Right ventricle myocardium superior (tissue), 1 donor: ENCODE measurements at places on chromosomes 2 and 18.
A peak's percentile ranks its signal among the peaks of the same experiment; 100 is the strongest.

GRCh38 chr2:237337586-237337985, 76.4 kb downstream of the COL6A3 start:
- no peak for DNase-seq

DNA sequence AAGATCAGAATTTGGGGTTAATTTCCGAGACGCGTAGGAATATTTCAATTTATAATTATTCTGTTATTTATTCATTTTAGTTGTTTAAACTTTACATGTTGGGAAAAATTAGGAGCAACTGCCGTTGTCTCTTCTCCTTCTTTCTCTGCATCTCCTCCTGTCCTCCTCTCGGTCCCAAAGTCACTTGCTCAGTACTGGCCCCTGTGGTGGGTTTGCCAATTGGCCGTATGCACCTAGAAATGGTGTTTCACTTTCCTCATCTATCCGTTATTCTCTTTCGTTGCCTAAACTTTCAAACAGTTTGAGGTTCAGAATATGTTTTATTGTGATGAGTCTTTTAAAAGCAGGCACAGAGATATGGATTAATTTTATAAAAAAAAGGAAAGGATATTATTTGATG, 517.9 kb downstream of the PLCL1 start:
- DNase-seq: no peak

GRCh38 chr2:9950521-9951271, 797 bp upstream of the GRHL1 start:
- peak; percentile 67 for DNase-seq

DNA sequence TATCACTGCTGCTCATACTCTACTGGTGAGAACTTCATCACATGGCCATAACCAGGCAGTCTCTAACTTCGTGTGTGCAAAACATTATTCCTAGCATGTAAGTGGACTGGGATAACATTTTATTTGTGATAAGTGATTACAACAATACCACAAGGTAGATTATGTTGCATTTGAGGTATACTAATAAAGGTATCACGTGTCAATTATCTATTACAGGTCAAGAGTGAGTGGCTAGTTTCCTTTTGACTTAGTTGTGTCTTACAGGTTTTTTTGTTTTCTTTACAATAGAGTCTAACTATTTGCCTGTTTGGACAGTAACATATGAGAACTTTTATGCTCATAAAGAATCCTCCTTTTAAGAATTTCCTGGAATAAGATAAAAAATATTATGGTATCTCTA, 67.2 kb upstream of the DSC1 start:
- no peak for DNase-seq

DNA sequence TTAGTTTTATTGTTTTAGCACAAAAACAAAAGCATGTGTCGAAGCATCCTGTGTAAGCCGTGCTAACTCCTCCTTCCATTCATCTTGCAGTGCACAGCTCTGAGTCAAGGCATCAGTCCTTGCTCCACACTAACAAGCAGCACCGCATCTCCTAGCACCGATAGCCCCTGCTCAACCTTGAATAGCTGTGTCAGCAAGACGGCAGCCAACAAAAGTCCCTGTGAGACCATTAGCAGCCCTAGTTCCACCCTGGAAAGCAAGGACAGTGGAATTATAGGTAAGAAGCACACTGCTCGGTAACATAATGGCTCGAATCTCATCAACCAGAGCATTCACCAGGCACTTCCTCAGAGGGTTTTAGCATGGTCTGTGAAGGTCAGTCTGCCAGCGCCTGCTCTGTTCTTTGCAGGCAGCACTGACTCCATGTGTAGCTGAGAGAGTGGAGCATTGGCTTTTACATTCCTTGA, 136.2 kb downstream of the WDSUB1 start:
- DNase-seq: no peak

- no peak for DNase-seq
These were observed 15.7 kb upstream of the NT5C1B start for GRCh38 chr2:18605115-18605514.

DNA sequence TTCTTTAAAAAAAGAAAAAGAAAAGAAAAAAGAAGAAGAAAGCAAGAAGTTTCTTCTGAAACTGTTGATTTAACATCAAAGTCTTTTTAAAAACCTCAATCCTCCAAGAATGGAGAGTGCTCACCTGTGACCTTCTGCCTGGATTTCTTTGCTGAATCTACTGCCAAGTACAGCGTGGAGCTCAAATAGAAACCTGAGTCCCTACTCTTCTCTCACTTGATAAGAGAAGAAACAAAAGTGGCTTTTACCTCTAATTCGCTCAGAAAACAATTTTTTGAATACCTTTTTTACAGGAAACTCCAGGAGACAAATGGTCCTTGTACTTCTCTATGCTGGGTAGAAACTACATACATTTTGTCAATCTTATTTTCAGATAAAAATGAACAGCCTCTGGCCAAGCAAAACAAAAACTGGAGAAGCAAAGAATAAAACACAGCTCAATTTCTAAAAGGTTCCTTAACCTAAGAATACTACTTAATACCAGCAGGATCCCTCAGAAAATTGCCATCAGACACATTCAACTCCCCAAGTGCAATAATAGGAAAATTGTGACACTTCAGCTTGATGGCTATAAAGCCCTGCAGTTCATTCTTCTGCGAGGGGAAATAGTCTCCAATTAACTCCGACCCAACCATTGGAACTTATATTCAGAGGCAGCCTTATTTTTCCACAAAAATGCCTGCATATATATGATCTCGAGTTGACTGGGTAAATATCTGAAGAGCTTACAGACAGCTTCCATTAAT, 85.8 kb downstream of the GRB14 start:
- no peak for DNase-seq

GRCh38 chr2:32792416-32792815, 154.3 kb upstream of the LTBP1 start:
- no peak for DNase-seq

- DNase-seq: no peak
These were observed 17.5 kb downstream of the FTCDNL1 start for GRCh38 chr2:199833525-199833924.

GRCh38 chr2:74532222-74532621, 2.5 kb downstream of the HTRA2 start:
- no peak for DNase-seq

DNA sequence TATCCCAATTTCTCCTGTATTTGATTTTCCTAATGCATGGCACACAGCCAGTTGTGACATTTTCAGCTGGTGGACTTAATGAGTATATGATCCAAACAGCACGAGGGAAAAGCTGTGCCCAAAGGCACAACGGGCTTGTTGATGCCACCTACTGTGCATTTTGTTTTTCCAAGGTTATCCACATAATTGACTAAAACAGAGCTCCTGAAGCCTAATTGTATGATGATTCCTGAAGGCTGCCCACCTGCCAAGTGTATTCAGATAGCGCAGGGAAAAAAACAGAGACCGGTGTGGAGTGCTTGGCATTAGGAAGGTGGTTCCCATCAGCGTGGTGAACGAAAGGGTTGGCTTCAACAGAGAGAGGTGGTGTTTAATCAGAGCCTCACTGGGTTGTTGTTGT, 14.9 kb downstream of the RBMS1 start:
- no peak for DNase-seq

- no peak for DNase-seq
These were observed 253.3 kb upstream of the VRK2 start for GRCh38 chr2:57793310-57793709.

DNA sequence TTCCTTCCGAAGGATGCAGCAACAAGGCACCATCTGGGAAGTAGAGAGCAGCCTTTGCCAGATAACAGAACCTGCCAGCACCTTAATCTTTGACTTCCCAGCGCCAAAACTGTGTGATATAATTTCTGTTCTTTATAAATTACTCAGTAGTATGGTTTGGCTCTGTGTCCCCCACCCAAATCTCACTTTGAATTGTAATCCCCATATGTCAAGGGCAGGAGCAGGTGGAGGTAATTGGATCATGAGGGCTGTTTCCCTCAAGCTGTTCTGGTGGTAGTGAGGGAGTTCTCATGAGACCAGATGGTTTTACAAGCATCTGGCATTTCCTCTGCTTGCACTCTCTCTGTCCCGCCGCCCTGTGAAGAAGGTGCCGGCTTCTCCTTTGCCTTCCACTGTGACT, 899.9 kb downstream of the TRIB2 start:
- DNase-seq: no peak

GRCh38 chr2:191565647-191566198, 112.2 kb upstream of the NABP1 start:
- DNase-seq: no peak

- DNase-seq: no peak
These were observed 11.3 kb downstream of the NCL start for GRCh38 chr2:231452799-231453508.
